ENCODE measurements at places on chromosomes 12 and 14.

GRCh38 chr14:24182110-24182882 lies 6.3 kb downstream of the IPO4 start:
- DNase-seq = no peak

DNA sequence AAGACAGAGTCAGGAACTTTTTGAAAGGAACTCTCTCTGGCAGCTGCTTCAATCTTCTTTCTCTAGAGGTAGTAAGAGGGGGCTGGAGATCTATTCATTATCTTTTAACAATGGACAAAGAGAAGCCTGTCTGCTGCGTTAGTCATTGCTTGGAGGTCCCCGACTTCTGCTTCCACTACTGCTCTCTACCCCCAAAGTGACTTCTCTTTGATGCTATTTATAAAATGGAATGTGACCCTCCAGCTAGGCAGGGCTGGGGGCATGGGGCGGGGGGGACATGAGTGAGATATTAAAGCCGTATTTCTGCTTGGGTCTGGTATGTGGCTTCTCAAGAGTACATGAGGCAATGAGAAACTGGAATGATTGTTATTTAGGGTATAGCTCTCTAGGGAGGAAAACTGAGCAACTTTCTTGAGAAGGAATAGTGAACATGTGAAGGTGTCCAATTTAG lies 41.4 kb upstream of the NUDT4 start:
- DNase-seq = no peak

DNA sequence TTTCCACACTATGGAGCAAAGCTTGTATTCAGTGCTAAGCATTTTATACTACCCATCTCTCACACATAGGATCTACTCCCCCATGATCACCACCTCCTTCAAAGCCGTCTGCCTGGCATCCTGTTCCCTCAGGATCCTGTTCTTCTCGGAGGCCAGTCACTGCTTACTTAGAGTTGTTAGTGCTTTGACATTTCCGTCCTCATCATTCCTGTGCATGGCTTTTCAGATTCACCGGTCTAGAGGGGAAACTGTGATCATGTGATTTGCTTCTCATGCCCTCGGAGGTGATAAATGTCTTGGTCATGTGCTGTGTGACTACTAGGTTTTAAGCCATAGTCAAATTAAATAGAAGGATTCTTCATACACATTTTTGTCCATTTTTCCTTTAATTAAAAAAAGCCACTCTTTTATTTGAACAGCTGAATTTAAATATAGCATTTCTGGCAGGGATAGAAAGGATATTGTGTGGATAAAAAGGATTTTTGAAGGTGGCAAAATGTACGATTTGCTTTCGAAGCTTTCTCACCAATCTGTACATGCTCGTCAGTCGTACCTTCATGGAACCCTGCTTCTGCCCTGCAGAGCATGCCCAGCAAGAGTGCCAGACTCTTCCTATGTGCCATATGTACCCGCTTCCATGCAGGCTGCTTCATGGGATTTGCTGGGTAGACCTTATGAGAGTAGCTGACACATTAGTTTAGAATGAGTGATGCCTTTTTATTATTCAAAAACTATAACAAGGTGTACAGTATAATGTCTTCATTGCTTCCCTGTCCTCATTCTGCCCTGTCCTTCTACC lies 53.3 kb downstream of the BMAL2 start:
- no peak for DNase-seq

DNA sequence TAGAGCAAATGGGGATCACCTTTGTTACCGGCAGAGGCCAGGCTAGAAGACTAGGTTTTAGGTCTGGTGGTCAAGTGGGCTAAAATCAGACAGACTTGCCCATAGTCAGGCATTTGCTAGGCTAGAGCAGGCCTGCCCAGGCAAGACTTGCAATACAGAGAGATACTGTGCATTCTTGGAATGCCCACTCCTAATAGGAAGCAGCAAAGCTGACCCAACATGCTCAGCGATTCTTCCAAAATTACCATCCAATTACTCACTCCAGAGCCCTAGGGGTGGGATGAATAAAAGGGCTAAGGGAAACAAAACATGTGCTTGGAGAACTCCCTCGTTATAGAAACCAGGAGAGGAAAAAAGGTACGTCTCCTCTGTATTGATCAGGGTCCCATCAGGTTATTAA lies 187.8 kb upstream of the AMIGO2 start:
- DNase-seq = no peak

DNA sequence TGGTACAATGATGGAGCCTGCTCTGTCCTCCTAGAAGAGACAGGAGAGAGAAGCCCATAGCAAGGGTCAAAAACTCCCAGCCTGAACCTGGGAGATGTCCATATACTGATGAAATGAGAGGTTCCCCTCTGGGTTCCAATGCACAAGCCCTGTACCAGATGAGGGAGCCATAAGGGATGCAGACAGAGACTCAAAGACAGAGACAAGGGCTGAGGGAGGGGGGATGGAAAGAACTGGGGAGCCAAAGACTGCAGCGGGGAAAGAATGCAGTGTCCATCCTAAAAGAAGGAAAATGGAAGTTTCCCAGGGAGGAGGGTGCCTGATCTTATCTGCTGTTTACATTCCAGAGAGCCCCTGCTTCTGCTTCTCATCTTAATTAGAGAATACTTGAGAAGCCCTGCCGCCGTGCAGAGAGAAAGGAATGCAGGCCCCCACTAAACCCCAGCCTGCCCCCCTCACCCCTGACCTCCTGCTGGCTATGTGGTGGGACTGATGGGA lies 27.7 kb downstream of the KRT18 start:
- no peak for DNase-seq

DNA sequence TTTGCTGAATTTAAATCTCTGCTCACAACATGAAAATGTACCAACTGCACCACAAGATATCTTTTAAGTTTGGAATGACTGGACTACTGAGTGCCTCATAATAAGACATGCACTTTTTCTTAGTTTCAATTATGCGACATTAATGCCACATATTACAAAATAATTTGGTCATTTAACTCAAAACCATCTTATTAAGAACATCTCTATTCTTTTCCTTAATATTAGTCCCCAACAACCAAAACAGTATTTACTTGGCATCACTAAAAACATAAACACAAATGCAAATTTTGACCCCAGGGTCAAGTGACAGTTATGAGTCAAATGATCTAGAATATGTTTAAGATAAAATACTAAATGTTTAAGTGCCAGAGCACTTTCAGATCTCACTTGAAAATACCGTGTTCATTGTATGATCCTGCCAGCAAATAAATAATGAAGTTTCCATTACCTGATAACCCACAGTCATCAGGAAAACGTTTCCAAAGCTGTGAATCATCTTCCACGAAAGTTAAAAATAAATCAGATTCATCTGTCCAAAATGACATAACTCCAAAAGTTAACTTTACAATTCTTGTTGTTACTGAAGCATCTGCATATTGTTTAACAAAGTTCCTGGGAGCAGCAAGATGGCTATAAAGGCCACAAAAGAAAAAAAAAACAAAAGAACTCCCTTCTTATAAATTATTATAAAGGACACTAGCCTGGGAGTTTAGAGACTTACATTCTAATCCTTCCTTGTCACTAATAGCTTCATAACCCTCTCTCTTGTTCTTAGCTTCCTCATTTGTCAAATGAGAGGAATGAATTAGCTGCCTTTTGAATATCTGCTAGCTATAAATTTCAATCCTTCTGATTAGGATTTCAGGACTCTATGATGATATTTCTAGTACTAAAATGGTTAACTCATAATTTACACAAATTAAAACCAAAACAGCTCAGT lies 30.5 kb upstream of the AP4S1 start:
- no peak for DNase-seq

GRCh38 chr12:52358575-52359350 lies 8.5 kb downstream of the KRT85 start:
- DNase-seq = no peak

- no peak for DNase-seq
Observed at GRCh38 chr12:98137278-98137677, 378.1 kb upstream of the TMPO start.

DNA sequence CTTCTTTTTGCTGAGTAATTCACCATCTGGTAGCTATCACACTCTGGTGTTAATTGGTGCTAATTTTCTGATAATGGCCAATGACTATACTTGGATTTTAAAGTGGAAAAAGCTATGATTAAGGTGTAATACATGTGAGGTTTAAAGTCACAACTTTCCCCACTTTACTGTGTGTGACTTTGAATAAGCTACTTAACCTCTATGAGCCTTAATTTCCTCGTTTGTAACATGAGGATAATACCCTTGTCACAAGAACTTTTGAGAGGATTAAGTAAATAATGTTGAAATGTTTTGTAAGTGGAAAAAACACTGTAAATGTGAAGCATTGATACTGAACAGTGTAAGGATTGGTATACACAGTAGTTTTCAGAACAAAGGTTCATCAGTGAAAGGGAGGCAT lies 65.3 kb downstream of the MSRB3 start:
- no peak for DNase-seq

DNA sequence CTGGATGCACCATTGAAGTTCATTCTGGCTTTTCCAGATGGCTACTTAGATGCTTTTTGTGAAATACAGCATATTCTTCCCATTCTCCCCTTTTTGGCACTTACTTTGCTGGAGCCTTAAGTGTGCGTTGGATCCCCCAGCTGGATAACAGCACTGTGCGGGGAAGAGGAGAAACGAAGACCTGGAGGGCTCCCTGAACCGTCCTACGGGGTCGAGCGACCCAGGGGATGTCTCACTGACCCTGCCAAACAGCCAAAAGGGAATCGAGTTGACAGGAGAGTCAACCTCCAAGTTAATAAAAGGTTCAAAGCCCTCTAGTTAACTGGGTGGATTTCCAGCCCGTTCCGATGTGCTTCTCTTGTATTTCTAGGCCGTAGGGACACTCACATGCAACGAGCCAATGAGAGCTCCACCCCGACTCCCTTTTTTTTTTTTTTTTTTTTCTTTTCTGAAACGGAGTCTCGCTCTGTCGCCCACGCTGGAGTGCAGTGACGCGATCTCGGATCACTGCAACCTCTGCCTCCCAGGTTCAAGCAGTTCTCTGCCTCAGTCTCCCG lies 1.0 kb upstream of the CAMKK2 start:
- peak; percentile 64 for DNase-seq

Measured in stimulated activated CD4-positive, alpha-beta T cell treated with anti-CD3 and anti-CD28 coated beads, Interleukin-15, amount 100 ng/mL, for 48 hours (primary cell).